Calu3 (cell line): ENCODE measurements at places on chromosomes 13 and 19.

DNA sequence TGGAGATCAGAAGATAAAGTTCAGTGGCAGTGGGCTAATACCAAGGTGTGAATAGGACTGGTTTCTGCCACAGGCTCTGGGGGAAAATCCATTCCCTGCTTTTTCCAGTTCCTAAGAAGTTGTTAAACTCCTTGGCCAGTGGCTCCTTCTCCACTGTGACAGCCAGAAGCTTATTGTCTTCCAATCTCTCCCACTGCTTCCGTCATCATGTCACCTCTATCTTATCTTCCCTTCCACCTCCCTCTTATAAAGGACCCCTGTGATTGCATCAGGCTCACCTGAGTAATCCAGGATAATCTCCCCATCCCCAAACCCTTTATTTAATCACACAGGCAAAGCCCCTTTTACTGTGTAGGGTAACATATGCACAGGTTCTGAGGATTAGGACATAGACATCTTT is 431.2 kb upstream of the SLC10A2 start:
- DNase-seq = no peak

DNA sequence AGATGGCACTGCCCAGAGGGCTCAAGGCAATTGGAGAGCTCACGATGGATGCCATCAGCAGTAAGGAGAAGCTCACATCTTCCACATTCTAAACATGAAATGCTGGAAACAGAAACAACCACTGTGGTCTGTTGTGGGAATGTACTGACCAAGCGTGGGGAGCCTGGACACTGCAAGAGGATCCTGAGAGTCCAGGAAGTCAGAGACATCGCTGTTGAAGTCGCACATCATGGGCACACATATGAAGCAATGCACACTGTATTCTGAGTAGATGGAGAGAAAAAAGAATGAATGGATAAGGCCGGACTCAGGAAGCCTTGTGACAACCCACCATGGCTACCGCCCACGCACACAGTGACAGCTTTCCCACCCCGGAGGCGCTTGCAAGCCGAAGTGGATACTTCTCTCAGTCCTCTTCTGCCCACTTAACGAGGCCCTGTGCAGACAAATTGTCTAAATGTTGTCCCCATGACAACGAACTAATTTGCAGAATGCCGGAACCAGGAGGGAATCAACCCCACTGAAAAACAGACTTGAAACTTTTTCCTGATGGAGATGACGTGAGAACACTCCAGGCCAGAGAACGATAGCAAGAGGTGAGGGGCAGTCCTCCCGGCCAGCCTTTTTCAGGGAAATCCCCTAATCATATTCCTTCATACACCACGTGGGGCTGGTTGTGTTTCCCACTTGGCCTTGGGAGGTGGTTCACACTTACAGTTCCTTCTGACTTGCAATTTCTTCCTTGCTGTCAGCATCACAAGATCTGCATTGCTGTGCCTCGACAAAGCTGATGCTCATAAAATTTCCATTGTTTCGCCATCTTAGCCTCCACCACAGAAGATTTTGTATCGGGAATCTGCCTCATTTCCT is 109.6 kb upstream of the SERP2 start:
- DNase-seq = no peak

- no peak for DNase-seq
Measured at GRCh38 chr19:5696196-5697021, 6.3 kb downstream of the RPL36 start.

DNA sequence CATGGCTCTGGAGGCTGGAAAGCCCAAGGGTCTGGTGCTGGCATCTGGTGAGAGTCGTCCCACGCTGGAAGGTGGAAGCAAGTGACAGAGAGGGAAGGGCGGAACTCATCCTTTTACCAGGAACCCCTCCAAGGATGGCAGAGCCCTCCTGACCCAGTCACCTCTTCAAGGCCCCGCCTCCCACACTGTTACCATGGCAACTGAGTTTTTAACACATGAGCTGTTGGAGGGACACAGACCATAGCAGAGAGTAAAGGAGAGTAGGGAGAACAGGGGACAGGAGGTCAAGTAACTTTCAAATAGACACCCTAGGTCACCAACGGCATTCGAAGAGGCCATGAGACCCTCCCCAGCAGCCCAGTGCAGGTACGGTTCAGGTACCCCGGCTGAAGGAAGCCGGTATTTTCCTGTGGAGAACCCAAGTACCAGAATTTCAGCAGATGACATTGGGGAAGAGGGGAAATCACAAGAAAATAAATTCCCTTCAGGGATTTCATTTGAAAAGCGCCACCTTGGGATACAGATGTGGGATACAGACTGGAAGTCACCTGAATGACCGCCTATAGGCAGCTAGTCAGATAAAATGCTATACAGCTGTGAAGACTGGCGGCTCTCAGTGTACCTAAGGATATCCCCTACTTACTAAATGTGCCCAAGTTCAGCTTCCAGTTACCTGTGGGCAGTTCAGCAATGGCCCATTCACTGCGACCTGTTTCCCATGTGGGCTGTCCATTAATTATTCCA is 8.0 kb downstream of the IL17D start:
- no peak for DNase-seq

- DNase-seq = no peak
Measured at GRCh38 chr19:17170538-17171297, 44.4 kb upstream of the USE1 start.

GRCh38 chr19:23345838-23346237 is 49.4 kb downstream of the ZNF91 start:
- DNase-seq = no peak

GRCh38 chr13:113837560-113838355 is 26.1 kb downstream of the GAS6 start:
- peak; percentile 53 for DNase-seq

GRCh38 chr13:106586648-106587166 is 18.8 kb upstream of the ARGLU1 start:
- DNase-seq = no peak

DNA sequence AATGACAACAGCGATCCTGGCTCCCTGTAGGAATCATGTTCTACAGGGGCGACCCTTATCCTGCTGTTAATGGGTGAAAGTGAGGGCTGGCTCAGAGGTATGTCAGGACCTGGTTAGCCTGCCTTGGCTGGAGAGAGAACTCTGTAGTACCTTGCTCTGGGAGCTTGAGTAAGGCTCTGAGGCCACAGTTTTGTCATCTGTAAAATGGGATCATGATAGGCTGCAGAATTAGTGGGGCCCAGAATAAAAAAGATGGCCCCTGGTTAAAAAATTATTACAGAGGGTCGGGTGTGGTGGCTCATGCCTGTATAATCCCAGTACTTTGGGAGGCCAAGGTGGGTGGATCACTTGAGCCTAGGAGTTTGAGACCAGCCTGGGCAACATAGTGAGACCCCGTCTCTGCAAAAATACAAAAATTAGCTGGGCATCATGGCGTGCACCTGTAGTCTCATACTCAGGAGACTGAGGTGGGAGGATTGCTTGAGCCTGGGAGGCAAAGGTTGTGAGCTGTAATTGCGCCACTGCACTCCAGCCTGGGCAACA is 10.5 kb upstream of the SAMD1 start:
- DNase-seq = no peak

- peak; percentile 40 for DNase-seq
Measured at GRCh38 chr19:32581705-32582179, 752 bp downstream of the PDCD5 start.

- no peak for DNase-seq
Measured at GRCh38 chr19:39401070-39401548, 5.5 kb upstream of the ZFP36 start.

DNA sequence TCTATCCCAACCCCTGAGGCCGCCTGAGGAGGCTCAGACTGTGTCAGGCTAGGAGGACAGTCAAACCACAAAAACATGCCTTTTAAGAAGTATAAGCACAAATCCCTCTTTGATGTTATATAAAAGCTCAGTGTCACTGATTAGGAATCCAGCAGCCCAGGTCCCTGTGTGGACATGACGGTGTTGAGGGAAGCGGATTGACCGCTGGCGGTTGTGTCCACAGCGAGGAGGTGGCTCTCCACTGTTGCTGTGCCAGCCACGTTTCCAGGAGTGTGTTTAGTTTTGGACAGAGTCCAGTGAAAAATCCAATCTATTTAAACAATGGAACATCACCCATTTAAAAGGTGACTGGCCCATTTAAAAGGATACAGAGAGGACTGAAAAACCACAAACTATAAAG is 7.5 kb upstream of the GJA3 start:
- no peak for DNase-seq

GRCh38 chr13:38804536-38804935 is 117.7 kb downstream of the FREM2 start:
- peak; percentile 3 for DNase-seq

DNA sequence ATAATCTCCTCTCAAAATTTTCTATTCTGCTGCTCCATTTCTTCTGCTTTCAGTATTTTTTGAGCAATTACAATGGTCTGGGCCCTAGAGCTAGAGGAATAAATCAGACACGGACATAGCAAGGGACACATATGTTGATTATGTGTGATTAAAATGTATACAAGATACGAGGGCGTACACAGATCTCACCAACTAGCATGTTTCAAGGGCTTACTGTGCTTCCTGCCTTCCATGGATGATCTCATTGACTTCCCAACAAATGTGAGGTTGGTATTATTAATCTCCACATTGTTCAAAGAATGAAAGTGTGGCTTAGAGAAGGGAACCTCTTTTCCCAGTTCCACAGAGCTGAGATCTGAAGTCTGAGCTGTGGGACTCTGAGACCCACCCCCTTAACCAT is 9.1 kb downstream of the PLD3 start:
- DNase-seq = no peak

- DNase-seq = no peak
Measured at GRCh38 chr19:46573679-46574498, 27.2 kb upstream of the CALM3 start.

DNA sequence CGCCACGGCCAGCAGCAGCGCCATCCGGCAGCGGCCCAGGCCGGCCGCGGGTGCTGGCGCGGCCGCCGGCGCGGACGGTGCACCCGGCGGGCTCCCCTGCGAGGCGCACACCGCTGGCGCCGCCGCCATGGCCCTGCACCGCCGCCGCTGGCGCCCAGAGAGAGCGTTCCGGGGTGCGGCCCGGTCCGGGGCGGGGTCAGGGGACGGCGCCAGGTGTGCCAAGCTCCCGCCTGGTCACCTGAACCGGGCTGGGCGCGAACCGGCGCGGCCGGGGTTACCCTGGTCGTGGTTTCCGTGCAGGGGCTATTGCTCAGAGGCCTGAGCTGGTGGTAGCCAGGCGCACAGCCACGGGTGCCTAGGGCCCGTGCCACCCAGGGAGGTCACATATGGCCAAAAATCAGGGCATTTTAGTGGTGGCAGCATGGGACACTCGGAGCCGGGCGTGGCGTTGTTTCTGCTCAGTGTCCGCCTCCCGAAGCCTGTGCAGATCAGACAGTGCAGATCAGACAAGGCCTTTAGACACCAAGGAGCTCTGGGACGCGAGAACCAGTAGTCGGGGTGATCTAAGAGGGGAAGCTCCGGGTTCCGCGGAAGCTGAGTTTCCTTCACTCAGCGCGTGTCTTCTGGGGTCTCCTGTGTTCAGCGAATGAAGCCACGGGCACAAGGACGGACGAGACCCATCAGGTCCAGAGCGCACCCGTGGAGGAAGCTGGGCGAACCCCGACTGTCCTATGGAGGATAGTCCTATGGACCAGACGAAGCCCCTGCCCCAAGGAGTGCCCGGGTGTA is at the start of gene TMEM238:
Gene TMEM238, minus strand, starts transcription at position 162 of the 789 bp plus-strand sequence. Its CDS starts 33 bp downstream, at position 129.
- peak; percentile 83 for DNase-seq

GRCh38 chr19:35885225-35885738 is 15.1 kb downstream of the NFKBID start:
- DNase-seq = no peak

DNA sequence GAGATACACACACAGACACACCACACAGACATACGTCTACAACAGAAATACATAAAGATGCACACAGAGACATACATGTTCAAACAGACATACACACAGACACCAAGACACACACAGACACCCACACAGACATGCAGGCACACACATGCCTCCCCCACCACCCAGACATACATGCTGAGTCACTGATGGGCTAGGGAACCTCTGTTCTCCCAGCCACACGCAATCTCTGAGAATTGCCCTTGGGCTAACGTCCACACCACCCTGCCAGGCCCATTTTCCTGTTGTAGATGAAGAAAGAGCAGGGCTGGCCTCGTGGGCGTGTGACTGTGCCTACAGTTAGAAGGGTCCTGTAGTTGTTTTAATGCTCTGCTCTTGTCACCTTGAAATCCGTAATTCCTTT is 261.9 kb downstream of the KCNRG start:
- DNase-seq = no peak

DNA sequence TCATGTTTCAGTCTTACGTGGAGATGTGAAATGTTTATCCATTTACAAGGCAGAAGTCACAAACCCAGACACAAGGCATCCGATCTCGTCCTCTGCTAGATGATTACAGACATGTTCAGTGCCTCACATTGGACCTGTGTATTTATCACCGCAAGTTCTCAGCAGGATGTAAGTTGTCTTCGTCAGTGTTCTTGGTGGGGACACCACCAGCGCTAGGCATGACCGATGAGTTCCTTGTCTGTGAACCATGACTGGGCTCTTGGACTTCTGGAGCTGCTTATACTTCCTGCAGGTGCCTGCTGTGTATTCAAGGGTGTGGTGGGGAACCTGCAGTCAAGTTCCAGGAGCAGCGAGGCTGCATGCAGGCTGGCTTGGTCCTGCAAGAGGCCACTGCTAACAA is 105.4 kb downstream of the URI1 start:
- no peak for DNase-seq

- no peak for DNase-seq
Measured at GRCh38 chr13:43205416-43205815, 182.0 kb downstream of the DNAJC15 start.

DNA sequence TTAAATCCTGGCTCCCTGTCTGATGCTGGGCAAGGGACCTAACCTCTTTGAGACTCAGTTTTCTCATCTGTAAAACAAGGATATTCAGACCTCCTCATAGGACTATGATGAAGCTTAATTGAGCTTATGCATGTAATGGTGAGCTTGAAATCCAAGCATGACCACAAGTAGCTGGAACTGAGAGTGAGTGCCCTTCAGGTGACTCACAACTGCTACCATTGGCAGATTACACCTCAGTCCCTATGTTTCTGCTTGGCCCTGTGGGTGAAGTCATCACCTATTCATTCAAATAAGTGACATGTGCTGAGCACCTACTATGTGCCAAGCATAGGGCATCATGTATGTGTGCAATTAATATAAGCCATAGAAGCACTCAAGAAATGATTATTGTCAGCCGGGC is 25.7 kb downstream of the NOVA2 start:
- no peak for DNase-seq

- DNase-seq = peak; percentile 58
Measured at GRCh38 chr19:45100846-45101252, 7.9 kb downstream of the PPP1R37 start.

GRCh38 chr13:41107584-41108014 is 25.0 kb downstream of the KBTBD6 start:
- DNase-seq = no peak

GRCh38 chr19:51026554-51026831 is at the start of gene KLK11:
TSS of gene KLK11 (minus strand) at chr19:51026616. CDS start at chr19:51025631, 985 bp downstream.
- peak; percentile 80 for DNase-seq
